ENCODE measurements at places on chromosomes 12 and 14. TPM values are rescaled to one million over a fixed set of nuclear protein-coding genes. Genes with fewer than 3 reads are reported as not detected.

GRCh38 chr14:80535171-80535570 is 323.9 kb upstream of the DIO2 start:
- ATAC-seq = no peak

DNA sequence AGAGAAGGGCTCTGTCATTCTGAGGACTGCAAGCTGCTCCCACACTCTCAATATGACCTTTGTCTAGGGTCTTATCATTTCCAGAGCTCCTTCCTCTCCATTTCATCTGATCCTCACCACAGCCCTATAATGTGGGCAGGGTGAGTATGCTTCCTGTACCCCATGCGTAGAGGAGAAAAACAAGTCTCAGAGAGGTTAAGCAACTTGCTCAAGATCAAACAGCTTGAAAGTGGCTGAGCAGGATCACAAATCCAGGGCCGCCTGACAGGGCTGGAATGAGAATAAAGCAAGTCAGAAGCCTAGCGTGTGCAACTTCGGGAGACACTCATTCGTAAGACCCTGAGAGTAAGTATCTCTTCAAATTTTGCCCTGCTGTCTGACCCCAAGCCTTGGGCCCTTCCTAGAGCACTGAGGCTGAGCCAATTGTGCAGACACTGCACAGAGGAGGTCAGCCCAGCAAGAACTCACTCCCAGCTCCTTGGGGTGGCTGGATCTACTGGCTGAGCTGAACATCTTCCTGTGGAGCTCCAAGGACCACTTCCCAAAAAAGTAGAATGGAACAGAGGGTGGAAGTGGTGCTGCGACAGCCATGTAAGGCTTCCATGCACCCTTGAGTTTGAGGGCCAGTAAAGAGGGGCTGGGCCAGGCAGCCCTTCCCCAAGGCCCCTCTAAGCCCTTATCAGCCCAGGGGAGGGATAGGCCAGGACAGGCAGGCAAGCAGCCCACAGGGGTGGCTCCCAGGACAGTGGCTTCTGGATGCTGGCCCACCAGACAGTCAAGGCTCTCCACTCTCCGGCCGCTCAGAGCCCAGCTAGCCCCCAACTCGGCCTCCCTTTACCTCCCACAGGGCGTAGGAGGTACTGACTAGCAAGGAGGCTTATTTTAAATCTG is 10.5 kb downstream of the ZFP36L1 start:
- no peak for ATAC-seq

- peak; percentile 64 for ATAC-seq
Measured at GRCh38 chr14:96225745-96226151, 21.1 kb downstream of the BDKRB2 start.

- peak; percentile 70 for ATAC-seq
Measured at GRCh38 chr14:53921027-53921426, 35.6 kb downstream of the BMP4 start.

GRCh38 chr14:50447461-50447860 is 50.8 kb upstream of the CDKL1 start:
- peak; percentile 50 for ATAC-seq

GRCh38 chr14:81519200-81520011 is 14.2 kb downstream of the SEL1L start:
- ATAC-seq = peak; percentile 28

- no peak for ATAC-seq
Measured at GRCh38 chr14:64728106-64728505, 23.9 kb downstream of the PLEKHG3 start.

DNA sequence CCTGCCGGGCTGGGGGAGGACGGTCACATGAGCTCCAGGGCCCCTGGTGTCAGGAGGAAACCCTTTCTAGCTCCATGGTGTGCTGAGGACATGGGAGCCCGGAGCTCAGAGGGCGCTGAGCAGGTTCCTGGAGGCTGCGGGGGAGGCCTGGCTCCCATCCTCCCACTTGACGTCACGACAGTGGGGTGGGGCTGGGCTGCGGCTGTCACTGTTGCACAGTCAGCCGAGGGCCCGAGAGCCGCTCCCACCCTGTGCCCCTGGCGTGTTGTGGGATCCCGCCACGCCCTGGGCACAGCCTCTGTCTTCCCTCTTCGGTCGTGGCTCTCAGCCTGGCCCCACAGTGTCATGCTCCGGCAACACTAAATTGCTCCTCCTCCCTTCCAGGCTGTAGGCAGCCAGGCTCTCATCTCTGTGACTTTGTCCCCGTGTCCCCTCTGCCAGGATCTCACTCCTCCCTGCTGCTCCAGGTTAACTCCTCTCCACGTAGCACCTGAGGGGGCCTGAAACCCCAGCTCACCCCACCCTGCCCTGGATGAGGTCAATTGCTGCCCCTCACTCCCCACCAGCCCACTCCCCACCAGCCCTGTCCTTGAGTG is 33.0 kb downstream of the BEGAIN start:
- ATAC-seq = peak; percentile 86

- no peak for ATAC-seq
Measured at GRCh38 chr14:88142997-88143396, 138.1 kb downstream of the GPR65 start.

The KRT6A gene
- total RNA-seq = 18,870 TPM

The GLS2 gene
- total RNA-seq = 2.6 TPM

The ESRRB gene
- total RNA-seq = 0.12 TPM

The PRB2 gene
- total RNA-seq = not detected

All from esophagus mucosa (tissue), 1 donor.